Mesenteric fat pad (tissue), 1 donor: ENCODE measurements at places on chromosomes 2 and 18. TPM values are rescaled to one million over a fixed set of nuclear protein-coding genes. Genes with fewer than 3 reads are reported as not detected.

- no peak for DNase-seq
Observed at GRCh38 chr2:53268086-53268485, 499.5 kb upstream of the CHAC2 start.

The RFTN2 gene
- 6.8 TPM for total RNA-seq

GRCh38 chr2:184394642-184395041 is 203.7 kb upstream of the ZNF804A start:
- no peak for DNase-seq

GRCh38 chr18:41938445-41938844 is 16.6 kb upstream of the PIK3C3 start:
- DNase-seq, result no peak

The PLA2R1 gene
- 8.3 TPM for total RNA-seq

DNA sequence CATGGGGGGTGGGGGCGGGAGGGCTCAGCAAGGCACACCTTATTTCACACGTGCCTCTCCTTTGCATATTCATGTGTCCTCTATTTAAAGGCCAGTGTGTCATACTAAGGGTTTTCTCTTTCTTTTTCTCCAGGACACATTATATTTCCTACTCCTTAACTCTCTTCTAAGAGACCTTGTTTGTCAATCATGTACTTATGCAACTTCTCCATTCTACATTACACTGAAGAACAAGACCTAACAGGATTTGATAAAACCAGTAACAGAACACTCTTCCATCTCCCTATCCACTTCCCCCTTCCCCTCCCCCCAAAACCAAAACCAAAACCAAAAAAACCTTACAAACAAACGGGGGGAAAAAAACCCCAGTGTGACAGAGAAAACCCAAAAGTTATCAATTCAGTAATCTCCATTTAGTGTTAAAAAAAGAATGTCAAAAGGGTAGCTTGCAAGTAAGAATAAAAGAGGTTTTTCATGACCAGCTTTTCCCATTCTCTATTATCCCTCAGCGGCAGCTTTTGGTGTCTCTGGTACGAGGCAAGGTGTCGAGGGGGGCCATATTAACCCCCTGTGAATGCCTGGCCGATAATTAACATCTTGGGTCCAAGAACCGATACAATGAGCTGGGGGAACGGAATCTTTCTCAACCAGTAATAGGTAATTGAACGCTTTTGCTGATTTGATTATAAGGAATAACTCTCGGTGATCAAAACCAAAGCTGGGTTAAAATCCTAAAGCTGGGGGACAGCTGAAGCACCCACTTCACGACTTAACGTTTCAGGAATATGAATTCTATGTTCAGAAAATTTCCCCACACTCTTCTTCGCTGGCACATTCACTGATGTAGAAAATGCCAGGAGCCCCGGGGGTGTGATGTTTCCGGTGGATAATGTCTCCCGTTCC is 191.0 kb upstream of the TCF4 start:
- no peak for DNase-seq

GRCh38 chr18:77087393-77088141 is 45.0 kb downstream of the MBP start:
- DNase-seq, result no peak

DNA sequence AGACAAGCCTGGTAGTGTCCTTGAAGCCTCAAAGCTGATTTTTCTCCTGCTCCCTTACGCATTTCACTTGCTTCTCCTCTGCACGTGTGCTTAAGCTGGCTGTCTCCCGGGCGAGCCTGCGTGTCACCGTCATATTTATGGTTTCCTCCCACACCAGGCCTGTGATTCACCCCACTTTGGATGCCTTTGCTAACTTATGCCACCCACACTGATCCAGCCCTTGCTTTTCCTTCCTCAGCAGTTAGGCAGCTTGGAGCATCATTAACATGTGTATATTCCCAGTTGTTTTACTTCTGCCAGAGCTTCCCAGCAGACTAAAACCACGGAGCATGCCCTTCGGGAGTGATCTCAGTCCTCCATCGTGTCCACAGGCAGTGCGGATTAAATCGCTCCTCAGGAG is 2.2 kb downstream of the ST3GAL5 start:
- no peak for DNase-seq

- DNase-seq, result no peak
Observed at GRCh38 chr2:74843433-74843832, 9.5 kb downstream of the HK2 start.

The PSME4 gene
- 57.2 TPM for total RNA-seq

- no peak for DNase-seq
Observed at GRCh38 chr2:25249785-25250184, 81.4 kb upstream of the POMC start.

- no peak for DNase-seq
Observed at GRCh38 chr2:85716346-85716914, 22.3 kb downstream of the GNLY start.

DNA sequence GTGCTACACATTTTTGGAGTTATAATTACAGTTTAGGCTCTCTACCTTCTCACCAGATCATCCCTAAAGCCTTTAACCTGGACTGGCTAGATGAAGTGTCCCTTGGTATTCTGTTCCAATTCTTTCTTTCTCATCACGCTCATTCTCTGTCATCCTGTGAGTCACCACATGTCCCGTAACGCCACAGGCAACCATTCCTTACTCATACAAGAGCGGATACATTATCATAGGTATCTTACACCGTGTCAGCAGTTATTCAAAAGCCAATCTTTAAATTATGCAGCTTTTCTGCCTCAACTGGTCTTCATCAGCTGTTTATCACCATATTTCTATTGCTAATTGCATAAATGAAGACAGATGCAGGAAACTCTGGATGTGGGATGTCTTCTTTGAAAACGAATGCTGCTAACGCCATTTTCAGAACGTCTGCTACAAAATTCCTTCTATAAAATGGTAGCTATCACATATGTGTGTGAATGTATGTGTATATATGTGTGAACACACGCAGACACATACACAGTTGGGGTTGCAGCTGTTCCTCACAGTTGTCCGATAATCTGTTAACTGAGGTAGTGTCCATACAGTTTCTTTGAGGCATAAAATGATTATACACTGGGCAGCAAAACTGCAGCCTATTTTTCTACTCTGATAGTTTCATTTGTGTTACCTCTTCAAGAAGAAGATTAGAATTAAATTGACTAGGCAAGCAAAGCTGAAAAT is 47.9 kb downstream of the EML6 start:
- DNase-seq, result no peak

DNA sequence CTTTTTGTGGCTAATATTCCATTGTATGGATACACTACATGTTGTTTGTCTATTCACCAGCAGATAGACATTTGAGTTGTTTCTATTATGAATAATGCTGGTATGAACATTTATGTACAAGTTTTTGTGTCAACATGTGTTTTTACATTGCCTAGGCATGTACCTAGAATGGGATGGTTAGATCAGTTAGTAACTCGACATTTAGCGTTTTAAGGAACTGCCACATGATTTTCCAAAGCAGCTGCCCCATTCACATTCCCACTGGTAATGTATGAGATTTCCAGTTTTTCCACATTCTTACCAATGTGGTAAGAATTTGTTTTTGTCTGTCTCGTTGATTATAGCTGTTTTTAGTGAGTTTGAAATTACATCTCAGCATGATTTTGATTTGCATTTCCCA is 112.8 kb downstream of the FHOD3 start:
- no peak for DNase-seq

GRCh38 chr2:236177967-236178889 is 10.0 kb upstream of the GBX2 start:
- peak; percentile 90 for DNase-seq

- DNase-seq, result no peak
Observed at GRCh38 chr18:68456985-68457384, 257.9 kb downstream of the TMX3 start.

DNA sequence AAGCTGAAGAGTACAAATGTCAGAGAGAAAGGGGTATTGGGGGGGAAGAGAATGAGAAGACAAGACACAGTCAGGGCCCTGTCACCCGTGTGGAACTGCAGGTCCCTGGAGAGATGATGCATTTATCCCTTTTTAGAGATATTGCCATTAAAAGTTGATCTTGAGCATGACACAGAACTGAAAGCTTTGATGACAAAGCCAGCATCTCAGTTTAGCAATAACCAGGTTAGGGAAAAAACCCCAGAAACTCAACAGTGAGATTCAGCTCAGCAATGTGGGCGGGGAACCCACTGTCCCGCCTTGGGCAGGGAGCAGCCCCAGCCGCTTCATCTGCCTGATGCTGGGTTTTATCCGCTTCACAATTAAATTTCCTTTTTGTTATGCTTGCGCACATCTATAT is 181.1 kb downstream of the NEDD4L start:
- DNase-seq, result no peak

GRCh38 chr2:221443645-221444044 is 128.5 kb downstream of the EPHA4 start:
- DNase-seq, result no peak

The ACTG2 gene
- total RNA-seq, result 13.2 TPM

The IL18R1 gene
- total RNA-seq, result 18.2 TPM

GRCh38 chr18:28075501-28075900 is 101.4 kb downstream of the CDH2 start:
- DNase-seq, result no peak

The RPRM gene
- 0.22 TPM for total RNA-seq

- DNase-seq, result no peak
Observed at GRCh38 chr2:215888680-215889079, 124.7 kb downstream of the MREG start.

The C2orf66 gene
- total RNA-seq, result 0.26 TPM

GRCh38 chr18:9965711-9966624 is 52.2 kb downstream of the VAPA start:
- no peak for DNase-seq

The TDRD15 gene
- 0.06 TPM for total RNA-seq

The CROCC2 gene
- total RNA-seq, result not detected

- no peak for DNase-seq
Observed at GRCh38 chr2:64779117-64779690, 125.5 kb upstream of the SERTAD2 start.

GRCh38 chr18:42412281-42412680 is 457.2 kb downstream of the PIK3C3 start:
- DNase-seq, result no peak

GRCh38 chr2:393711-394696 is 106.1 kb upstream of the ALKAL2 start:
- no peak for DNase-seq

The NAT8 gene
- not detected for total RNA-seq

DNA sequence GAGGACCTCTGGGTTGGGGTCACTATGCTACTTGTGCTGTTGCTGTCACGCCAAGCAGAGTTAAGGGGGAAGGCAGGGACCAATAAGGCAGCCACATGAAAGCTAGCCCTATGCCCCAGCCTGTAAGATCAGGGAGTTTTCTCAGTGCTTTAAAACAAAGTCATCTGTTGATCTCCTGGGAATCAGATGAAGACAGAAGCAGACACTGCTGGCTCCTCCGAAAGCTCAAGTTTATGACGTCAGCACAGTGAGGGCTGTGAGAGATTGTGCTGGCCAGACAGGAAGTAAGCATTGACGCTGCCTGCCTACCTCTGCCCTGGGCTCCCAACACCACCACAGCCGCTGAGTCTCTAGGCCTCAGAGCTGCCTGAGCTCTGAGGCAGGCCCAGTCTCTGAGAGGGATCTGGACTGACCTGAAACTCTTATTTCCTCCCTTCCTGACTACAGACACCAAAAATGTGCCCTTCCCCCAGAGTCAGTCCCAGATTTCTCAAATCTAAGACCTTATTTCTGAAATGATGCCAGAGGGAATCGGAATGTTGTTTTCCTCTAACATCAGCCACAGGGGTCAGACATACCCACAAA is 118.1 kb upstream of the EPAS1 start:
- peak; percentile 89 for DNase-seq

The ABHD1 gene
- not detected for total RNA-seq

DNA sequence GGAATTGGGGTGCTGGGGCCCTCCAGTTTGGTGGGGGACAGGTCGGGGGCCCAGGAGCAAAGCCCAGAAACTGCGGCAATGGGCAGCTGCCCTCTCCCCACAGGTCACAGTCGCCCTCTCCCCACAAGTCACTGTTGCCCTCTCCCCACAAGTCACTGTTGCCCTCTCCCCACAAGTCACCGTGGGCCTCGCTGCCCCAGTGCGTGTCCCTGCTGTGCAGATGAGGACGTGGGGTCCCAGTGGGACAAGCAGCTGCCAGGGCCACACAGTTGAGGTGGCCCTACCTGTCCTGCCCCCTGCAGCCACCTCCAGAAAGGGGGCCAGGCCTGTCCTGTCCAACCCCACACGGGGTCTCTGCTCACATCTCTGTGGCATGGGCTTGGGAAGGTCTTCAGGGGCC is 13.0 kb upstream of the AGXT start:
- DNase-seq, result no peak

The CTNNA2 gene
- not detected for total RNA-seq

- DNase-seq, result peak; percentile 16
Observed at GRCh38 chr18:48805826-48806535, 144.8 kb downstream of the SMAD7 start.
